ENCODE measurements at places on chromosomes 12 and 14. TPM values are rescaled to one million over a fixed set of nuclear protein-coding genes. Genes with fewer than 3 reads are reported as not detected.
A peak's percentile ranks its signal among the peaks of the same experiment; 100 is the strongest.

DNA sequence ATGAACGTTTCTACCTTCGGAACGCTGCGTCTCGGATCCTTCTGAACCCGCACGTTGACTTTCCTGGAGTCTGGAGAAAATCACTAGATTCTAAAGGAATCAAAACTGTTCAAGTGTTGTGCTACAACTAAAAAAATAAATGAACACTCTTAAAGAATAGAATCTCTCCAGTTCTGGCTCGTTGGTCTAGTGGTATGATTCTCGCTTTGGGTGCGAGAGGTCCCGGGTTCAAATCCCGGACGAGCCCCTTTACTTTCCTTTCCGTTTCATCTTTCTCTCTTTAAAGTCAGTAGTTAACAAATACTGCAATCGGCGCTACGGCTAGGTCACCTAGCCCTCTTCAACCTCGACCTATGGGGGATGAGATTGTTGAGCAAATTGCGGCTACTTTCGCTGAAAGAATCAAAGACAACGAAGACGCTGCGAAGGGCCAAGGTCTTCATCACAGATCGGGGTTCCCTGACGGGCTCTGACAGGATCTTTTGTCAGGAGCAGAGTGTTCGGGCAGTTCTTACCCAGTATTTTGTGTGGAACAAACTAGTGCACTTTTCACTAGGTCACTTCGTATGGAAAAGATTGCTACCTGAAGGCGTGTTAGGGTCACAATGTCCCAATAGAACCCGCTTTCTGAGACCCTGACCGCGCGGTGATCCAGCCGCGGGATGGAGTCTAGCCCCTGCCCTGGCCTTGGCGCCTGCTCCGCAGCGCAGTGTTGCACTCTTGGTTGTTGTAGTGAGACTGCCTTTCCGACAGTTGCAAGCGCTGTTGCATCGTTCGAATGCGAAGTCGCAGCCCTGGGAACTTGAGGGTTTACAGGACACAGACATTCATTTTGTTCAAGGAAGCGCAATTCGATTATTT lies 8.4 kb downstream of the OR6S1 start:
- DNase-seq: peak; percentile 81

- no peak for DNase-seq
Measured at GRCh38 chr14:43692706-43693105, 814.4 kb downstream of the FSCB start.

TSPAN11 gene
- total RNA-seq: 0.60 TPM

DLK1 gene
- total RNA-seq: 67.0 TPM

TGM1 gene
- 4.2 TPM for total RNA-seq
